Aortic smooth muscle cell (primary cell): ENCODE measurements at places on chromosomes 1 and 21. TPM values are rescaled to one million over a fixed set of nuclear protein-coding genes. Genes with fewer than 3 reads are reported as not detected.

The CHIA gene
- not detected in 2 replicates for total RNA-seq

The ZNF697 gene
- total RNA-seq = 5.6 and 9.5 TPM in 2 replicates

The DEPDC1 gene
- 11.3 and 20.5 TPM in 2 replicates for total RNA-seq

The FCRL2 gene
- total RNA-seq = not detected in 2 replicates

The KAZN gene
- 5.3 and 6.3 TPM in 2 replicates for total RNA-seq

The DMRTA2 gene
- 0.12 and 0.13 TPM in 2 replicates for total RNA-seq

The CR1L gene
- not detected in 2 replicates for total RNA-seq

The CBS gene
- 8.7 and 9.8 TPM in 2 replicates for total RNA-seq

The IRF6 gene
- 4.4 and 15.7 TPM in 2 replicates for total RNA-seq

The PCP4 gene
- not detected in 2 replicates for total RNA-seq

The ATP5IF1 gene
- 238 and 279 TPM in 2 replicates for total RNA-seq

The ZNF281 gene
- 12.7 and 14.6 TPM in 2 replicates for total RNA-seq

The ADAMTSL4 gene
- 6.3 and 10.4 TPM in 2 replicates for total RNA-seq
